Stimulated activated CD4-positive, alpha-beta T cell treated with anti-CD3 and anti-CD28 coated beads, TNF-alpha, amount 100 ng/mL, for 24 hours (primary cell): ENCODE measurements at places on chromosomes 1 and 21.

- no peak for DNase-seq
These were observed 194.6 kb downstream of the ST6GALNAC3 start for GRCh38 chr1:76269155-76269554.

GRCh38 chr1:20327467-20327866, 36.8 kb downstream of the VWA5B1 start:
- no peak for DNase-seq

DNA sequence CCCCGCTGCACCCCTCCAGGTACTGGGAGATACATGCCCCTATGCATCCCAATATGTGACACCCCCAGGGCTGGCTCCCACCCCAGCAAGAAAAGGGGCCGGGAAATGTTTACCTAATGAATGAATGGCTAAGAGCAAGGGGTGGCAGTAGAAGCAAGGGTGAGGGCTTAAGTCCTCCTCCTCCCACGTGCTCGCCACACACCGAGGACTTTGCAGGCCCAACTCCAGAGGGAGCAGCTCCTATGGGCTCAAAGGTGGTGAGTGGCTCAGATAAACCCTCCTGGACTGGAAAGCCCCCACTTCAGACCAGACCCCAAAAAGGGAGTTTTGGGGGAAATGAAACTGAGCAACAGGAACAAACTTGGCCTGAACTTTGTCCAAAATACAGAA, 11.4 kb downstream of the SLC45A3 start:
- no peak for DNase-seq

GRCh38 chr21:41630249-41630648, 122.3 kb upstream of the TMPRSS2 start:
- DNase-seq = no peak

DNA sequence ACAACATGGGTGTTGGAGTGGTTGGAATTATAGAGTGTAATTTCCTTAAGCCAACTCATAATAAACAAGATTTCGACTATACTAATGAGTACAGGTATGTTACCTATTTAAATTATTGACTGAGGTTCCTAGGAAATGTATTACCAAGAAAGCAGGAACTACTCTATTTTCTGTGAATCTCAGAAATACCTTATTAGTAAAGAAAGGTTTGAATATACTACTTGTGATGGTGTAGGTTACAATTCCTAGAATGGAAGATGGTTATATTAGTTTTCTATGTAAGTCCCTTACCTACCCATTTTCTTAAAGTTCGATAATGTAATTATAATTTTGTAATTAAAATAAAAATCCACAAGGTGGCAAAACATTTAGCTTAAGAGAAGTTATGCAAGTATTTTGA, 29.3 kb downstream of the MORC3 start:
- no peak for DNase-seq

GRCh38 chr1:200448034-200448762, 38.4 kb upstream of the ZNF281 start:
- no peak for DNase-seq

GRCh38 chr1:174080819-174081218, 58.7 kb upstream of the RC3H1 start:
- no peak for DNase-seq

DNA sequence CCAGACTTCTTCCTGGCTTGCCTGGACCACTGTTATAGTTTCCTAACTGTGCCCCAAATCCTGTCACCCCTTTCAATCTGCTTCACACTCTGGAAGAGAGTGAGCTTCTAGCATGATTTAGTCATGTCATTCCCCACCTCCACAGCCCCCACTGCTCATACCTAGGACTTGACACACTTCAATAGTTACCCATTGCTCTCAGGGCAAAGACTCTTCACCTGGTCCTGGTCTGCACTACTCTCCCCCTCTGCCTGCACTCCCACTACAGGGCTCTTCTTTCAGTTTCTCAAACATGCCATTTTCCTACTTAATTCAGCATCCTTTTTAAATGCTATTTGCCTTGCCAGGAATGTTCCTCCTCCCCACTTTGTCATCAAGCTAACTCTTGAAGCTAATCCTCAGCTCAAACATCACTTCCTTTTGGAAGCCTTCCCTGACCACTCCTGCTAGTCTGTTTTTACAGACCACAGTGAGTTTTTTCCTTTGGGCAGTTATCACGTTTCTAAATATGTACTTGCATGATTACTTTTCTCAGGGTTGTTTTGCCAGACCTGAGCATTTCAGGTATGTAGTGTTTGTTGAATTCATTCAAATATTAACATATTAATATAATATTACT, 24.7 kb downstream of the CYP2J2 start:
- DNase-seq = no peak

DNA sequence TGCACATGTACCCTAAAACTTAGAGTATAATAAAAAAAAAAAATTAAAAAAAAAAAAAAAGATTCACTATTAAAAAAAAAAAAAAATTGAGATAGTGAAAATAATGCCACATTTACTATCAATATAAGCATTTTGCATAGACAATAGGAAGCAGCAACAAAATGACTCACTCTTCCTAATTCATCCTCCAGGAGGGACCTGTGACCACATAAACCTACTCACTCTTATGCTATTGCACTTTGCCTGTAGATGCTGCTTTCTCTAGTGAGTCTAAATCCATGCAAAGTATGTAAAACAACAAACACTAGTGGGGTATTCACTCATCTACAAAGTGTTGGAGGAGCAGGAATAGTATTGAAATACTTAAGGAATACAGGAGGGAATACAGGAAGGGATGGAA, 2.9 kb downstream of the OR10J5 start:
- no peak for DNase-seq

GRCh38 chr1:51445351-51446090, 73.5 kb downstream of the EPS15 start:
- DNase-seq = no peak

- DNase-seq = no peak
These were observed 104.1 kb downstream of the SLC35F3 start for GRCh38 chr1:234008591-234008990.

DNA sequence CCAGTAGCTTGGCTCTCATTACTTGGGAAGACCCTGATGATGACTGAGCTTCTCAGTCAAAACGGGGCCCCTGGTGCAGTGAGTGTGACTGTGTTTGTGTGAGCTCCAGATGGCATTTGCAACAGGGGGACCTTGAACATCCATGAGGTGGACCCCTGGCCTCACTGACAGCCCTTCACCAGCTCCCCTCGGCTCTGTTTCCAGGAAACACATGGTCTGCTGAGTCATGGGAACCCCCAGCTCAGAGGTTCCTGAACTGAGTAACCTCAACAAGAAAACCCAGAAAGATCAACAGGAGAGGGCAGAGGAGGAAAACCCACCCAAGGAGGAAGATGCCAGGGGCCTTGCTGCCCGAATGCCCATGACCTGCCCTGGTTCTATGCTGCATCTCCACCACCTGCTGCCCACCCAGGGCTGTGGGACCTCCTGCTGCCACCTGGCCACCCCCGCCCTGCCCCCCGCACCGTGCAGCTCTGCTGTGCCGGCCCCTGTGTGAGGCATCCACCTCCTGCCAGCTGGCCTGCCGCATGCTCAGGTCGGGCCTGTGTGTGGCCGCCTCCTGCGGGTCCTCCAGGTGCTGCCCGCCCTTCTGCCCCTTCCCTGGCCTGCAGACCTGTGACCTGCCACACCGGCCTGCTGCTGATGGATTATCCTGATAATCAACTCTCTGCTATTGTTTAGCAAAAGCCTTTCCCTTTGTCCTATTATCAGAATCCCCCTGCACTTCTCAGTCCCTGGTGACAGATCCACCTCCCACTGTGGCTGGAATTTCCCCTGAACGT, 4.2 kb upstream of the KRTAP12-1 start:
- no peak for DNase-seq

DNA sequence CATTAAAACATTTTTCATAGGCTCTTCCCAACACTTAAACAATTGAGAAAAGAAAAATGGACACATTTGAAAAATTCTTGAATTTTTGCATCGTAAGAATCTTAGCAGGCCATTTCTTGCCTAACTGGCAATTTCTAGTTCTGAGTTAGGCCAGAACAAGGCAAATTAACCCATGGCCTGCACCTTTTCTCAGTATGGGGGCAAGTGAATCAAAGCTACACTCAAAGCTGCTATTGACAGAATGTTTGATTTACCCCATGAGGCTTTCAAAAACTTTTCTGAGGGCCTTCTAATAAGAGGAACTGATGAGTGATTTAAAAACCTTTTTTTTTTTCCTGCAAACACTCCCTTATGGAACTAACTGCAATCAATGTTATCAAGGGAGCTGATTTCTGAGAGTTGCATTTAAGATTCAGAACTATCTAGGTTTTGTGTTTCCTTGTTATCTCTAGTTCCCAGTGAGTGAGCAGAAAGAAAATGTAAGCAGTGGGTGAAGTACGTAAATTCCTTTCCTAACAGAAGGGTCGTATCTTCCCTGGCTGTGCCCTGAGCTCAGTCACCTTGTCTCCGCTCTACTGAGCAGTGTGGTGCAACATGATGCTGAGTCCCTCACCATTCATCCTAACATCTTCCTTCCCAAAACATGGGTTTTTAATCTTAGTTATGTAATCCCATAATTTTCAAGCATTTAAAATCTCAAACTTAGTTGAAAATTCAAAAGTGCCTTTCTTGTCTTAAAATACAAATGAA, 353.7 kb downstream of the DPYD start:
- no peak for DNase-seq

DNA sequence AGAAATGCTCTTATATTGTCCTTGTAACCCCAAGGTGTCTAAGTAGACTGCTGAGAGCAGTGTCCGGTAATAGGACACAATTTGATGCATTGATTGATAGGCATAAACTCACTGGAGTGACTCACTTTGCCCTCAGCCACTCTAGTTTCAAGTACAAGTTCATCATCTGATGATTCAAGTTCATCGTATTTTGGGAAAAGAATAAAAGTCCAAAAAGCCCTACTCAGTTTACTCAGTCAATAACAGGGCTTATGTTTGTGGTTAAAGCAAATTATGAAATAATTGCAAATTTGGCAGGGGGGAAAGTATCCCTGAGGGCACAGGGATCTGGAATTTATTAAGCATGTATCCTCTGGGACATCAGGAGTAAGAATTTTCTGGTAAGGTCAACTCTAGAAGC, 7.6 kb upstream of the ATF3 start:
- DNase-seq = no peak

DNA sequence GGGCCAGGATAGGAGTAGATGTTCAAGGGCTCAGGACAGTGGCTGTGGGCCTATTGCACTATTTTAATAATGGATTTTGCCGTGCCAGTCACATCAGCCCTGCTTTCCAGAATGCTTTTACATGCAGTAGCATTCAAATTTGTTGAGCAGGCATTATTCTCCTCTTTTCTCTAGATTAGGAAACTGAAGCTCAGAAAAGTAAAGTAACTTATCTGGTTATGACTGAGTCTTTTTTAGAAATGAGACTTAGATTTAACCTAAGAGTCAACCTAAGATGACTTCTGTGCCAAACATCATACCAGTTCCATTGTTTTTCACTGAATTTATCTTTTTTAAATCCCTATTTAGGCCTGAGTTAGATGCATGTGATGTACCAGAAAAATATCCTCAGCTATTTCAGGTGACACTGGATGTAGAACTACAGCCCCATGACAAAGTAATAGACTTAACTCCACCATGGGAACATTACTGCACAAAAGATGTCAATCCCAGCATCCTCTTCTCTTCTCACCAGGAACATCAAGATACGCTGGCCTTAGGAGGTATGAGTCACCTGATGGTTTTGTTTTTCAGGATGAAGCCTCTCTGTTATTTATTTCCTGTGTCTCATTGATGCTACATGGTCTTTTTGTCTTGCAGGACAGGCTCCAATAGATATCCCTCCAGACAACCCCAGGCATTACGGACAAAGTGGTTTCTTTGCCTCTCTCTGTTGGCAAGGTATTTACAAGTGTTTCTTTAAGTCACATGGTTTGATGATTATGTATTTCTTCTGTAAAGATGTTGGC, 31.4 kb upstream of the LEPR start:
- DNase-seq = no peak

GRCh38 chr21:45303751-45304475, 16.2 kb upstream of the POFUT2 start:
- DNase-seq = no peak

DNA sequence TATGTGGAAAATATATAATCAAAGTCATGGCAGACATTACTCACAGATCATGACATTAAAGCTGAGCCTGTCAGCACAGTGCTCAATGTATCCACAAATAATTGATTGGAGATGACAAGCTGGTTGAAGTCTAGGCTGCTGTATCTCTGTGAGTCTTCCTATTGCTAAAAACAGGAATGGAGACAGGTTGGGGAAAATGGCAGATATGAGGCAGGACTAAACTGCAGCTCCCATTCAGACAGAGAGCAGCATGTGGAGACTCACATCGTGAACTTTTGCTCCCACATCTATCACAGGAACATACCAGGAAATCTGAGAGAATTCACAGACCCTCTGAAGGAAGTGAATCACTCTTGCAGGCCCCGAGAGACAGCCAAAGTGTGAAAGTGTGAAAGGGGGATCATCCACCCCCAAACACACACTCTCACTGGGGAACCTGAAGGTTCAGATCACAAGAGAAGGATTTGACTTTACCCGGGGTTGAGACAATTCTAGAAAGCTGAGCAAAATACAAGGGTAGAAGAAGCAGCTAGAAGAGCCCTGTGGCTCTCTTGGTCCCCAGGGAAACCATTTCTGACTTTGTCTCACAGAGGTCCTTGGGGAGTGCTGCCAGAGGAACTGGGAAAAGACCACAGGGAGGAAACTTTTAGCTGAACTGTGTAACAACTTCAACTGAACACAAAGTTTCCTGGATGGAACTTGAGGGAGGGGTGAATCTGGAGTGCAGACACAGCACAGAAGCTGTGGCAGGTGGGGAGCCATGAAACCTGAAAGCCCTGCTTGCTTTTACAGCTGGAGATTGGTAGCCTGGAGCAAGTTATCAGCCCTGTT, 173.4 kb downstream of the S1PR1 start:
- no peak for DNase-seq

DNA sequence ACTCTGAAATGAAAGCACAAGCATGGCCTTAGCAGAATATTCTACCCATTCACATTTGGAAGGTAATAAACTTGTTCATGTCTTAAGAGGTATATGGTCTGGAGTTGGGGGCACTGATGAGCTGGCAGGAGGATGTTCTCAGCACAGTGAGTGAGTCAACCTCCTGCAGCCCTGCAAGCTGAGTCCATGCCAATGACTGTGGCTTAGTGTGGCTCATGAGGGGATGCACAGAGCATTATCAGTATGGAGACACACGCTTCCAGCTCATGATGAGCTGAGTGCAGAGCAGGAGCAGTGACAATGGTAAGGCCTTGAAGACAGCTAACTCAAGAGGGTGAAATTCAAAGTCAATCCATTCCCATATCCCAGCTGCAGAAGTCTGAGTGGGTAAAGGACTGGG, 102.3 kb downstream of the TNFSF18 start:
- DNase-seq = no peak

- no peak for DNase-seq
These were observed 24.1 kb downstream of the MEGF6 start for GRCh38 chr1:3586986-3587759.

GRCh38 chr1:172398970-172399755, 21.3 kb upstream of the C1orf105 start:
- no peak for DNase-seq

GRCh38 chr1:93635614-93636543, 45.8 kb downstream of the BCAR3 start:
- DNase-seq = no peak

DNA sequence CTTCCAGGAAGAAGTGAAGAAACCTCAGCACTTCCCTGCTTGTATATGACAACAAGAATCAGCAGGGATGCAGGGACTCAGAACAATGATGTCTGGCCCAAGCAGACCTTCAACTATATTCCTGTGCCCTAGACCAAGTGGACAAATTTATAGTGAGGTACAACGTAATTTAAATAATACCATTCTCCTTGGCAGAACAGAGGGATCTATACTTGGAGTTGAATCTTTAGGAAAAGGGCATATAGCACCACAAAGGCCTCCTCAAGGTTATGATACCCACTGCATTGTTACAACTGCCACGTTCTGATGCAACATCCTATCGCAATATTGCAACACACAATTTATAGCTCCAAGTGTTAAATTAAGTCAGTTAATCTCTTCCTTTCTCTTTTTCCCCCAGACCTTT, 29.1 kb upstream of the GFI1 start:
- no peak for DNase-seq
